ENCODE measurements at places on chromosomes 12 and 14.
A peak's percentile ranks its signal among the peaks of the same experiment; 100 is the strongest.

GRCh38 chr14:64654246-64654900, 49.9 kb upstream of the PLEKHG3 start:
- no peak for DNase-seq

DNA sequence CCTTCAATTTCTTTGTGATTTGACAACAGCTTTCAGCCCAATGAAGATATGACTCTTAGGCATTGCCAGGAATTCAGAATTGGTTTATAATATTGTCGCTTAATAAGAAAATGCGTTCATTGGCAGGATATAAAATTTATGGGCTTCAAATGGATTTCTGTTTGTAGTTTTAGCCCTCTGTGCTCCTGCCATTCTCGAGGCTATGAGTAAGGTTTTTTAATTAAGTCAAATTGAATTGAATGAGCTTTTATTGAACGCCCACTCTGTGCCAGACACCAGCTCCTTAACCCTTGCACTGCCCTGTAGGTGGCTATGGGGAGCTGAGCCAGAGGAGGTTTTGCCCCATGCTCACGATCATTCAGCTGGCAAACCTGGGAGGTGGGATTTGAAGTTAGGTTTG, 115.1 kb downstream of the SLC25A47 start:
- no peak for DNase-seq

DNA sequence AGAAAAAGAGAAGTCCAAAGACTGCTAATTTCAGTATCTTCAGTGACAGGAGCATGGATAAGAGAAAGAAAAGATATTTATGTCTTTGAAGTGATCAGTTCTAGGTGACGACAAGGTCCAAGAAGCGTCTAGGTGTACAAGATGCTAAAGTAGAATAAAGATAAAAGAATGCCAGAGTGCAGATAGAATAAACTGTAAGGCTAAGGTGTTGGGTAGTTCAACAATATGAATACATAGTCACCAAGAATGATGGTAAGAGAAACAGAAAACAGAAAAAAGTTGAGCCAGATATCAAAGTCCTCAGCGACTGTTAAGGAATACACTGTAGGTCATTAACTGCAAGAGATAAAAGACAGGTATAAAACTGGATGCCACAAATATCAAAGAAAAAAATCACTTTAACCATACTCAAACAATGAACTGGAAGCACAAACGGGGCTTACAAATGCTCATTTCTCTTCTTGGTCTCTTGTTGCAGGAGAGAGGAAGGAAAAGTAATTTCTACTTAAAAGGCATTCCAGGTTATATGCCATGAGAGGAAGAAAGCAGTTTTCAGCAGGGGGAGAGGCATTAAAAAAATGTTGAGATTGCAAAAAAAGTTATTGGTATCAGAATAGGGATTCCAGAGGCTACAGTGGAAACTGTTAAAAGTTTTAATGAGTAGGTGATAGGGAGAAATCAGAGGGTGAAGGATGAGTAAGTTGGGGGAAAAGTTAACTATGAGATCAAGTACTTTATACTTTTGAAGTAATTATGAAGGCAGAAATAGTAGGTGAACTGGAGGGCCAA, 121.5 kb downstream of the CEP83 start:
- DNase-seq = no peak

- DNase-seq = no peak
Measured at GRCh38 chr12:96121271-96121711, 72.9 kb upstream of the ELK3 start.

- no peak for DNase-seq
Measured at GRCh38 chr12:132314035-132314434, 15.4 kb downstream of the GALNT9 start.

DNA sequence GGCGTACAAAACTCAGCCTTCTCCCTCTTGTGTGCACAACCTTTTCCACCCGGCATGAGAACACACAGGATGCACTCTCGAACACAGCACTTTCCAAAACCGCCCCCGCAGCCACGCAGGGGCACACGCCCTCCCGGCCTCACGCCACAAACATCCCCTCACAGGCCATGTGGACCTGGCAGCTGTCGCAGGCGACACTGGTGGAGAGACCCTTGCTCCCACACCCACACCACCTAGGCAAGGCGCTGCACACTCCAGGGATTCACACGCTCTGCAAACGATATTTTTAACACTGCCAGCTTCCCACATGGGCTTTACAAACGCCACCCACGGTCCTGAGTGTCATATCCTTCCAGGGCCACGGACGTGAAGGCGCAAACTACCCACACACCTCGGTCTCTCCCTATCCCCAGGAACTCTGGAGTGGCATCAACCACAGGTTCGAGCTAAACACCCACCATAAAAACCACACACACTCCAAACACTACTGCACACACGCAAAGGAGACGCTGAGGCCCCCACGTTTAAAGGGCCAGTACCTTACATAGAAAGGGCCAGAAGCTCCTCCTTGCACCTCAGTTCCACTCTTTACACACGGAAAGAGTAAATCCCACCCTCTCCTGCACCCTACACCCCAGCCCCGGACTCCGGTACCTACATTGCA, 12.4 kb upstream of the ITGB7 start:
- DNase-seq = peak; percentile 50

DNA sequence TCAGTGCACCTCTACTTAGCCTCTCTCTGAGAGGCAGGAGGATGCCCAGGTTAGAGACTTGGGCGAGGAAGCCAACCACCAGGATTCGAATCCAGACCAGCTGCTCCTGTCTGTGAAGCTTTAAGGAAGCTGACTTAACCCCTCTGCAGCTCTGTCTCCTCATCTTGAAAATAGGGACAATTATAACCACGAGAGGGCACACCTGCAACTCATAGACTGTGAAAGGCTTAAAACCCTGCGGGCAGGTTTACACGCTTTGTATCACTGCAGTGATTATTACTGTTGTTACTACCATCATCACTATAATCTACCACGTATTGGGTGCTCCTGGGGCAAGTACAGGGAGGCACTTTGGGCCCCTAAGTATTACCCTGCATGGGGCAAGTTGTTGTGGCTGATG, 379.8 kb downstream of the VRK1 start:
- DNase-seq = peak; percentile 10

GRCh38 chr12:122842505-122843405, 7.5 kb downstream of the HIP1R start:
- no peak for DNase-seq

DNA sequence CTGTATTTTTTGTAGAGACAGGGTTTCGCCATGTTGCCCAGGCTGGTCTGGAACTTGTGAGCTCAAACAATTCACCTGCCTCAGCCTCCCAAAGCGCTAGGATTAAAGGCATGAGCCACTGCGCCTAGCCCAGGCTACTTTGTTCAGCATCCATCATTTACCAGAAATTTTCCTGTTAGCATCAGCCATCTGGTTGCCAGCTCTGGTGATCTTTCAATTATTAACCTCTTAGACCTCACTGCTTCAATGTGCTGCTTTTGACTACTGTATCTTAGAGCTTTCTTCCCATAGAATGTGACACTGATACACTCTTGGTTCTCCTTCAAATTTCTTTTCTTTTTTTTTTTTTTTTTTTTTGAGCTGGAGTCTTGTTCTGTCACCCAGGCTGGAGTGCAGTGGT, 5.4 kb upstream of the AMHR2 start:
- DNase-seq = no peak

DNA sequence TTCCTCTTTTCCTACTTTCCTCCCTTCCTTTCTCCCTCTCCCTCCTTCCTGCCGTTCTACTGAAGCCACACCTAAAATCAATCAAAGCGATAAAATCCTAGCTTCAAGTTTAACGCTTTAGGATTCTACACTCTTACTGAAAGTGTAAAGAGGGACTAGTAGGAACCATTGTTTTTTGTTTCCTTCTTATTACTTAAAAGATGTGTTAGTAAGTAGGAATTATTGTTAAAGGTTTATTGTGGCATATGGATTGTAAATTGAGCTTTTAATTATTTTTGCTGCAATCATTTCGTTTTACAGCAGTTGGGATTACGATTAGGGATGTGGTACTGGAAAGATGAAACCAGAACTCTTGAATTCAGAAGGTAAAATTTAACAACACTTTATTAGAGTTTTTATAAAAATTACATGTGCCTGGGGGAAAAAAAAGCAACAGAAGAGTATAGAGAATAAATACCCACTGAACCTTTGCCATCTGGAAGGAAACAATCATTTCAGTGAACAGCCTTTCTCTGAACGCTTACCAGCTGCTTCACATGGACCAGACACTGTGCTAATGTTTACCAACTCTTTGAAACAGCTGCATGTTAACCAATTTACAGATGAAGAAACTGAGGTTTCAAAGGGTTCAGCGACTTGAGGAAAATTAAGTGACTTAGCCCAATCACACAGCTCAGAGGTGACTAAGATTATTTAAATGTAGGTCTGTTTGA, 1.0 kb downstream of the PPP1R36 start:
- DNase-seq = no peak

- no peak for DNase-seq
Measured at GRCh38 chr12:121939186-121939585, 20.8 kb downstream of the CFAP251 start.

- no peak for DNase-seq
Measured at GRCh38 chr12:5395443-5396271, 36.3 kb upstream of the NTF3 start.

- DNase-seq = no peak
Measured at GRCh38 chr12:92561543-92561899, 141.3 kb upstream of the PLEKHG7 start.

Data from activated CD8-positive, alpha-beta memory T cell treated with anti-CD3 and anti-CD28 coated beads for 1 hour (primary cell).